ENCODE measurements at places on chromosomes 1 and 21.
A peak's percentile ranks its signal among the peaks of the same experiment; 100 is the strongest.

DNA sequence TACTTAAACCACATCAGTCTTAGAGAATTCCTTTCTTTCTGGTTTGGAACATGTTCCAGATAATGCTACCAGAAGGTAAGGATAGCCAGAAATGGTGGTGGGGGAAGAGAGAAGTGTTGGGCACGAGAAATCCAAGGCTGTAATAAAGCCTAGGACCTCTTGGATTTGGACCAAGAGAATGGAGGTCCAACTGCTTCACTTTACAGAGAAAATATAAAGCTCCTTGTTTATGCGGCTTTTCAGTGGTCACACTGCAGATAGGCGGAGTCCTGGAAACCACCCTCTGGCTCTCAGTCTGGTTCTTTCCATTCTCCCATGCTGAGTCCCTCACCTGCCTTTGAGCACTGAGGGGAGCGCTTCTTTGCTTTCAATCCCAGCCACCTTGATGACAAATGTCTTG, 87.8 kb downstream of the ADCY10 start:
- no peak for DNase-seq

DNA sequence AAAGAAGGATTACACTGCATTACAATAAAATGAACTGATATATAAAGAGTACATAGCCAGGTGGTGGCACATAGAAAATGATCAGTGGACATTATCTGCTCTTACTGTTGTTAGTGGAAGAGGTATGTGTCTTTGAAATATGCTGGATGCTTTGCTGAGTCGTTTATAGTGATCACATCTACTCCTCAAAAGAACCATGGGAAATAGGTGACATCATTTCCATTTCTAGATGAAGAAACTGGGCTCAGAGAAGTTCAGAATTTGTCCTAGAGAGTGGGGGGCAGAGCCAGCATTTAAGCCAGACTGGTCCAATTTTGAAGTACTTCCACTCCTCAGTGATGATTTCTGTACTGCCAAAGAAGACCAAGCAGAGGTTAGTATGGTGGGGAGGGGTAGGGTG, 34.0 kb upstream of the BACH1 start:
- no peak for DNase-seq

DNA sequence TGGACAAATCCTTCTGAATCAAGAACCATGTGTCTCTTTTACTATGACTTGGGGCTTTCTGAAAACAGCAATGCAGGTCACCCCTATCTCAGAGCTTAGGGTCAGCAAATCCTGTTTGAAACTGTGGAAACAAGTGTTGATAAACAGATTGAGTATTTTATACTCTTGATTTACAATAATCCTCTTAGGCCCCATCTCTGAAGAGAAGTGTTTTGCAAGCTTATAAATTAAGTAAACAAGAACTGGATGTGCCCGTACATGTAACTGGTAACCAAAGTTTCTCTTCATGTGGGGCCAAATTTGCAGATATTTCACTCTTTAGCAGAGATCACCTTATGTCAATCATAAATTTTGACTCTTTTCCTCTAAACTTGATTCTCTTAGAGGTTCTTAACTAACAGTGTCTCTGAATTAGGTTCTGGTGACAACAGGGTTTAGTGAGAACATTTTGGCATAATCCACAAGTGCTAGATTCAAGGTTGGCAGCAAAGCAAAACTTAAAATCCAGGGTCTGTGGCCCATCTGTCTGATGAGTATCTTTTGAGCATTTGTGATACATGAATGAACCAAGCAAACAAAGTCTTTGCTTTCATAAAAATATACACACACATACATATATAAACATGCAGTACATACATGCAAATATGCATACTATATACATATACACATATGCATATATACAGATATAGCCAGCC, 183.0 kb upstream of the HOOK1 start:
- no peak for DNase-seq

DNA sequence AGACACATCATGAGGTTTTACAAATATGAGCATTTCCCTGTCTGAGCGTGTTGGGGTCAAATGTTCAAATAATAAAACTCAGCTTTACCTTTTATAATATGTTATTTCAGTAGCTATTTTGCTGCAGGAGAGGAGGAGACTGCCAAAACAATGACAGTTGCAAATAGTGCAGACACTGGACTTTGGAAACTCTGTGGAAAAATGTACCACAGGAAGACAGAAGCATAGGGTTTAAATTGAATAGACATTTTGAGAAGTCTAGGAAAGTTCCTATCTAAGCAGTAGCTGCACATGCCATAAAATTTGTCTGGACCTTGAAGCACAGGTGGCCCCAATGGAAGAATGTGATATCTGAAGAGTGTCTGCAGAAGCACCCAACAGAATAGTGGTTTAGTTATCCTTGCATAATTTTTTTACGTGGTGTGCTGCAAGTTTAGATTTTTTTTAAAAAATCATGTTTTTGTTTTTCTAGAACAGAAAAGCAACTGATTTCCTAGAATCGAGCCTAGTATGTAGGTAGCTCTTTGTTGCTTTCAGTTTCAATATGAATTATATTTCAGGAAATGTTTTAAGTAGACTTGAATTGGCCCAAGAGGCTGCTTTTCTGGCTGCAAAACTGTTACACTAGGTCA, 14.0 kb upstream of the GBP5 start:
- no peak for DNase-seq

- DNase-seq, result no peak
Measured at GRCh38 chr1:235659186-235659771, 9.7 kb upstream of the GNG4 start.

GRCh38 chr1:70979881-70980280, 67.7 kb downstream of the PTGER3 start:
- no peak for DNase-seq

- no peak for DNase-seq
Measured at GRCh38 chr1:42915456-42915855, 43.2 kb downstream of the SLC2A1 start.

DNA sequence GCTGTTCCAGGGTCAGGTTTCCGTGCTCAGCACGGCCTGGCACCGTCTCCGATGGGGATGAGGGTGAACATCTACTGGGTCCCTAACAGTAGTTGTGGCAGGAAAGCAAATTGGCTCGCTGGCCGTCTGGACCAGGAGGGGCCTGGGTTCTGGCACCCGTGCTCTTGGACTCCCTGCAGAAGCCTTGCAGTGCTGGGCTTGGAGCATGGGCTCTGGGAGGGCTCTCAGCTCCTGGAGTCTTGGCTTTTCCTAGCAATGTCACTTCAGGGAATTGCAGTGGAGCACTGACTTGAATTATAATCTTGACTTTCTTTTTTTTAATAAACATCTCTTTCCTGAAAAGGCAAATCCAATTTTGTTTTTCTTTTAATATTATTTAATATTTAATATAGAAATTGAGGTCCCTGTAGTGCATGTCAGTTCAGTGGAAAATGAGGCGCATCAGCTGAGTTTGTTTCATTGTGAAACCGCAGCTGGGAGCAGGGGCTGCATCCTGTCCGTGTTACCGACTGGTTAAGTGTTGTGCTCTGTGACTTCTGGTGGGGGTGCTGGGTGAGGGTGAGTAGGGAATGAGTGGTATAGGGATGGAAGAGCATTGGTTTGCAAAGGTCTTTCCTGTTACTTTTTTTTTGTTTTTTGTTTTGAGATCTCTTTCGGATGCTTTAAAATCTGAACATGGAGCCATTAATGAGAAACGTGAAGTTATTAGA, 64.1 kb downstream of the PEX14 start:
- DNase-seq, result no peak

GRCh38 chr21:46518983-46519583, 60.4 kb downstream of the DIP2A start:
- peak; percentile 23 for DNase-seq

DNA sequence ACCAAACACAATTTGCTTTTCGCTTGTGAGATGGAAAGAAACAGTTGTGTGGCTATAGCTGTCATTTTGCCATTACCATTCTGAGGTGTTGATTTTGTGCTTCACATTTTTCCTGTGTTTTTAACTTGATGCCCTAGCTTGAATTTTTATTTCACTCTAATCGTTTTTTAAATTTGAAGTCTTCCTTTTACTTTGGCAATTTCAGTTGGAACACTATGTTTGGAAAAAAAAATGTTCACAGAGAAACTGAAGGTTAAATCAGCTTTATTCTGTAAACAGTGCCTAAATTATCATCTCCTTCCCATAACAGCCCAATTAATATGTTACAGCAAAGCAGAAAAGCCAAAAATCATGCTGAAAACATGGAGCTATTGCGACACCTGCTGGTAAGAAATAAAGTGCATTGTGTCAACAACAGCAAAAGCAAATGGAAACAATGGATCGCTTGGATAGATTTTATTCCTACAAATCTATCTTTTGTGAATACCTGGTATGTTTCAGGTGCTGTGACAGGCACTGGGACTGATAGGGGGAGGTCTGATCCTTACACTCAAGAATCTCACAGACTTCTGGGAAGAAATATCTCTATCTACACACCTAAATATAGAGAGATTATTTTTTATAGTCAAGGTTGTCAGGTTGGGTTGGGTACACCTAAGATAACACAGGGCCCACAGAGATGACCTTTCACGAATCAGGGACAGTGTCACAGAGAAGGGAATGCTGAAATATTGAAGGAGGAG, 16.2 kb upstream of the ERICH3 start:
- DNase-seq, result no peak

DNA sequence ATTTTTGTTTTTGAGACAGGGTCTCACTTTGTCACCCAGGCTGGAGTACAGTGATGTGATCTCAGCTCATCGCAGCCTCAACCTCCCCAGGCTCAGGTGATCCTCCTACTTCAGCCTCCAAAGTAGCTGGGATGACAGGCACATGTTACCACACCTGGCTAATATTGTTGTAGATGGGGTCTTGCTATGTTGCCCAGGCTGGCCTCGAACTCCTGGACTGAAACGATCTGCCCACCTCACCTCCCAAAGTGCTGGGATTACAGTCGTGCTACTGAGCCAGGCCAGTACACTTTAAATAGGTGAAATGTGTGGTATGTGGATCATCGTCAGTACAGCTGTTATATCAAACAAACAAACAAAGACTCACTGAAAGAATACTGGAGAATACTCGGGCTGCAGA, 35.0 kb upstream of the GPR153 start:
- no peak for DNase-seq
